ENCODE measurements at places on chromosomes 11 and 22. TPM values are rescaled to one million over a fixed set of nuclear protein-coding genes. Genes with fewer than 3 reads are reported as not detected.

The PRR33 gene
- total RNA-seq: 0.16 TPM

The OR52H1 gene
- total RNA-seq: not detected

The FOLR3 gene
- not detected for total RNA-seq

The HBG2 gene
- not detected for total RNA-seq

The FAM180B gene
- not detected for total RNA-seq

DNA sequence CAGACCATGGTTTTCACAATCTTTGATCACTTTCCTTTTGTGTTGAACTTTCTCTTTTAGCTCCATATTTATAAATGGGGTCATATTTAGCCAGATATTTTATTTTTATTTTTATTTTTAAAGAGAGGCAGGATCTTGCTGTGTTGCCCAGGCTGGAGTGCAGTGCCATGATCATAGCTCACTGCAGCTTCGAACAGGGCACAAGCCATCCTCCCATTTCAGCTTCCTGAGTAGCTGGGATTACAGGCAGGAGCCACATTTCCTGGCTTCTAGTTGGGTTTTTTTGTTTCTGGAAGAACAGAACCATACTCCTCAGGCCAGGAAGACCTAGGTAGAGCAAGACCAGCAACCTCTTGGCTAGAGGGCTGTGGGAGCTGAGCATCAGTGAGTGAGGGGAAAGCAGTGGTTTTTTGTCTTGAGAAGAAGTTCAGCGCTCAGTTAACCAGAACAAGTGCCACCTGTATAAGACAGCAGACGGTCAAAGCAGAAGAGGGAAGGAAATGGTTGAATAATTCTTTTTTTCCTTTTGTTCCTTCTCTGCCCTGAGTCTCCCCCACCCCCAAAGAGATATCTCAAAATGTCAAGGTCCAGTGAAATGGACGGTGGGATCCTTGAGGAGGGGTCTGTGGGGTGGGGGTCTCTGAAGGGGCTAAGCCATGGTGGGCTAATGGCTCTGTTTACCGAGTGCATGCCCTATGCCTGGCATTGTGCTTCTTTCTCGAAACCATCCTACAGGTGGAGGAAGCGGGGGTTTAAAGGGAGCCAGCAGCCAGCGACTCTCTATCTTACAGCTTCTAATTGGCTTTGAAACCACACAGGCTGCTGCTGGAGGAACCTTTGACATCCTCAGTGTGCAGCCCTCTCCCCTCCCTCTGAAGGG lies 63.0 kb downstream of the PTPRJ start:
- H3K36me3 ChIP-seq: peaks cover 4% of the 10 kb centered on the region
- H3K4me1 ChIP-seq: peaks cover 52% of the 10 kb centered on the region
- H3K4me3 ChIP-seq: no peak overlapping the region

- peak overlapping the region; percentile 92 for H3K27ac ChIP-seq
- no peak for DNase-seq
- no peaks in the 10 kb centered on the region for H3K27me3 ChIP-seq
- H3K4me1 ChIP-seq: peaks cover 37% of the 10 kb centered on the region
- H3K4me3 ChIP-seq: peak overlapping the region; percentile 98
Observed at GRCh38 chr11:62666259-62666926, 1.3 kb downstream of the CSKMT start.

- no peaks in the 10 kb centered on the region for H3K27me3 ChIP-seq
- no peaks in the 10 kb centered on the region for H3K4me1 ChIP-seq
- no peak for DNase-seq
- no peaks in the 10 kb centered on the region for H3K36me3 ChIP-seq
- H3K27ac ChIP-seq: no peak overlapping the region
- H3K4me3 ChIP-seq: no peak overlapping the region
Observed at GRCh38 chr11:28756977-28757376, 648.8 kb downstream of the METTL15 start.

GRCh38 chr11:83152264-83152663 lies 4.7 kb upstream of the PCF11 start:
- H3K4me1 ChIP-seq: peaks cover 8% of the 10 kb centered on the region
- no peaks in the 10 kb centered on the region for H3K27me3 ChIP-seq
- no peak for DNase-seq

GRCh38 chr11:3831378-3832239 lies 9.2 kb downstream of the RHOG start:
- peaks cover 68% of the 10 kb centered on the region for H3K4me1 ChIP-seq
- H3K27me3 ChIP-seq: no peaks in the 10 kb centered on the region
- H3K36me3 ChIP-seq: peaks cover 77% of the 10 kb centered on the region
- H3K4me3 ChIP-seq: no peak overlapping the region
- DNase-seq: no peak
- H3K27ac ChIP-seq: peak overlapping the region; percentile 91
